Endothelial cell of umbilical vein (primary cell): ENCODE measurements at places on chromosomes 11 and 22. TPM values are rescaled to one million over a fixed set of nuclear protein-coding genes. Genes with fewer than 3 reads are reported as not detected.

DNA sequence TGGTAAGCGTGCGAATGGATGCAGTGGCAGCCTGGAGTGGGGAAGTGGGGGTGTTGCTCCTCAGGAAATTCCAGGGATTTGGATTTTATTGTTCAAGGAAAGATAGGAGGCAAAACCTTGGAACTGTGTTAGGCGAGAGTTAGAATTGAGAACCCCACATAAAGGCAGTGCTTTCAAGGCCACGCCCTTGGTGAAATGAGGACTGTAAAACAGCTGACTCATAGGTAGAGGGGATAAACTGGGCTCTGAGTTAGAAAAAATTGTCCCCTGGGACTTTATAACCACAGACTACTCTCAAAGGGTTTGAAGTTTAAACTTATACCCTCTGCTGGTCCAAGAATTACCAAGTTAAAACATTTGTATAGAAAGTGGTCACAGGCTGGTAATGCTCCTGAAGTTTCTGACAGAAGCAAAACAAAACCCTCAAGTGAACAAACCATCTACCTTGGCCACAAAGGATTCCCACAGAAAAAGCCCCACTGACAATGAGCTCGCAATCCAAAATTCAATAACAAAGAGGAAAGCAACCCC lies 250.3 kb upstream of the TBCEL start:
- DNase-seq, result peak; percentile 61

DNA sequence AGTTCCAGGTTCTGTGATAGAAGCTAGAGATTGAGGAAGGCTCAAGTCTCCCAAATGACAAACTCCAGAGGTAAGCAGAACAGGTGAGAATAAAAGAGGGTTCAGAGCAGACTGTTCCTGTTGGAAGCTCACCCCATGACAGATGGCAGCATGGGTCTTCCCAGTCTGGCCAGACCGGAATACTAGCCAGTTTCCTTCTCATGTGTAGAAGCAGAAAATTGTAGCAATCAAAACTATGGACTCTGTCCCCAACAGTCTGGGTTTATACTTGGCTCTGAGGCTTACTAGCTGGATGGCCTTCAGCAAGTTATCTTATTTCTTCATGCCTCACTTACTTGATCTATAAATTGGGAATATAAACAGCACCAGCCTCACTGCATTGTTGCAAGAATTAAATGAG lies 494.8 kb downstream of the MN1 start:
- DNase-seq, result no peak

DNA sequence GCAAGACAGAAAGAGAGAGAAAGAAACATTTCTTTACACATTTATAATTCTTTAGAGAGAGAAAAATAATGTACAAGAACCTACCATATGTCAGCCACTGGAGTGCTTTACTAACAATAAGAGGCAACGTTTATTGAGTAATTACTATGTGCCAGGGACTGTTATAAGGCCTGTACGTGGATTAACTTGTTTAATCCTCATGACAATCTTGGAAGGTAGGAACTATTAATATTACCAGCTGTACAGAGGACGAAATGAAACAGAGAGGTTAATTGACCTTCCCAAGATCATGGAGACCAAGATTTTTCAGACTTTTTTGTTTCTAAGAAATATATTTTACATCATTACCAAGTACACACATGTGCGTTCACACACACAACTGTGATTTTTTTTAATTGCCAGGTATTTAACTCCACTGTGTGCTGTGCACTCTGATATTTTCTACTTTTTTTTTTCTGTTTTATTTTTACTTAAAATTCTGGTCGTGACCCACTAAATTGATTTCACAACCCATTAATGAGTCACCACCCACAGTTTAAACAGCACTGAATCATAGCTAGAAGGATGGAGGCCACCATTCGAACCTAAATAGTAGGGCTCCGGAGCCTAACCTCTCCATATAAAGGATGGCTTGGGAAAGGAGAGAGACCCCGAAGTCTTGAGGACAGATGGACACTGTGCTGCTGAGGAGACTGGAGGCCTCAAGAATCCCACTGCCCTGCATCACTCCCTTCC lies 21.4 kb downstream of the CREB3L1 start:
- DNase-seq, result no peak

DNA sequence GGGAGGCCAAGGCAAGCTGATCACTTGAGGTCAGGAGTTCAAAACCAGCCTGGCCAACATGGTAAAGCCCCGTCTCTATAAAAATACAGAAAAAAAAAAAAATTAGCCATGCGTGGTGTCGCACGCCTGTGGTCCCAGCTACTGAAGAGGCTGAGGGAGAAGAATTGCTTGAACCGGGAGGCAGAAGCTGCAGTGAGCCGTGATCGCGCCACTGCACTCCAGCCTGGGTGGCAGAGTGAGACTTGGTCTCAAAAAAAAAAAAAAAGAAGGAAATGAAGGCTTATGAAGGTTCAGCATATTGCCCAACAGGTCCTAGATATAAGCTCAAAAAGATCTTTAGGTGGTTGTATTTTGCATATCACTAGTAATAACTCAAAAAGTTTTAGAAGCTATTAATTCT lies 10.2 kb downstream of the ATL3 start:
- no peak for DNase-seq

GRCh38 chr22:40703174-40703573 lies 23.9 kb downstream of the MCHR1 start:
- no peak for DNase-seq

GRCh38 chr22:36329254-36330078 lies 58.3 kb downstream of the MYH9 start:
- peak; percentile 95 for DNase-seq

- peak; percentile 64 for DNase-seq
Measured at GRCh38 chr22:28341001-28341400, 338.6 kb downstream of the TTC28 start.

- DNase-seq, result no peak
Measured at GRCh38 chr11:134270250-134270714, 5.9 kb upstream of the GLB1L3 start.

DNA sequence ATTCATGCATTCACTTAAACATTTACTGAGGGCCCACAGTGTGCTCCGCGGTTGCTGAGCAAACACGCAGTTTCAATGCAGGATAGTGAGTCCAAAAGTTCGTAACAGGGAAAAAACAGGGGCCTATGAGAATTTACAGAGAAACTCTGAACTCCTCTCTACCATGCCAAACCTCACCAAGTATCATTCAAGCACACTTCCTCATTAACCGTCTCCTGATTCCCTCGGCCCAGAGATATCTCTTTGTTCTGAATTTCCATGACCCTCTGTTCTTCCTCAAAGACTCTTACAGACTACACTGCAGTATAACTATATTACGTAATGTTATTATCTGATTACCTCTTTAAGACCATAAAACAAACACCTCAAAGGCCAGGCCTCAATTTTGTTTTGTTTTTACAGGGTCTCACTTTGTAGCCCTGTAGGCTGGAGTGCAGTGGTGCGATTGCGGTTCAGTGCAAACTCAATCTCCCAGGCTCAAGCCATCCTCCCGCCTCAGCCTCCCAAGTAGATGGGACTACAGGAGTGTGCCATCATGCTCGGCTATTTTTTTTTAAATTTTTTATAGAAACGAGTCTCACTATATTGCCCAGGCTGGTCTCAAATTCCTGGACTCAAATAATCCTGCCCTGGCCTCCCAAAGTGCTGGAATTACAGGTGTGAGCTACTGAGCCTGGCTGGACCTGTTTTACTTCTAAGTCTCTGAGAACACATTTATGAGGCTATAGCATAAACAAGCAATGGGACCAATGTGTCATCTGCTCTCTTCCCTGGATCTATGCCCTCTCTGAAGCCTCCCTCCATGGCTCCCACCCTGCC lies 3.6 kb downstream of the HPS4 start:
- DNase-seq, result no peak

GRCh38 chr11:109155291-109155690 lies 266.7 kb upstream of the C11orf87 start:
- no peak for DNase-seq

GRCh38 chr22:46031965-46032851 lies 55.2 kb upstream of the WNT7B start:
- no peak for DNase-seq

GRCh38 chr11:131409345-131409744 lies 38.9 kb downstream of the NTM start:
- no peak for DNase-seq

DNA sequence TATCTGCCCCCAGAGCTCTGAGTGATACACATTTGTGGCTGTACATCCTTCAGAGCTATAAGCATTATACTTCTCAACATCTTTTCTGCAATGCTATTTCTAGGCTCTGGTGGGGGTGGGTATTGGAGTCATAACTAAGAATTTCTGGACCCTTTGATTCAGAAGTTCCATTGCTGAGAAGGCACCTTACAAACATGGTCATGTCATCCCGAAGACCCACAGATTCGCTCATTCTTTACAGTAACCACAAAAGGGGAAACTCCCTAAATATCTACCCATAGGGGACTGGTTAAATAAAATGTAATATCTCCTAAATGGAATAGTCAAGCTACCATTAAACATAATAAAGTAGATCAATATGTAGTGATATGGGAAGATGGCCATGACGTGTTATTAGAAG lies 98.8 kb downstream of the PRR5L start:
- no peak for DNase-seq

GRCh38 chr22:24054356-24054755 lies 43.3 kb downstream of the CABIN1 start:
- no peak for DNase-seq

- DNase-seq, result no peak
Measured at GRCh38 chr22:22009661-22010060, 27.1 kb upstream of the TOP3B start.

GRCh38 chr11:103602840-103603239 lies 433.6 kb upstream of the DDI1 start:
- no peak for DNase-seq

DNA sequence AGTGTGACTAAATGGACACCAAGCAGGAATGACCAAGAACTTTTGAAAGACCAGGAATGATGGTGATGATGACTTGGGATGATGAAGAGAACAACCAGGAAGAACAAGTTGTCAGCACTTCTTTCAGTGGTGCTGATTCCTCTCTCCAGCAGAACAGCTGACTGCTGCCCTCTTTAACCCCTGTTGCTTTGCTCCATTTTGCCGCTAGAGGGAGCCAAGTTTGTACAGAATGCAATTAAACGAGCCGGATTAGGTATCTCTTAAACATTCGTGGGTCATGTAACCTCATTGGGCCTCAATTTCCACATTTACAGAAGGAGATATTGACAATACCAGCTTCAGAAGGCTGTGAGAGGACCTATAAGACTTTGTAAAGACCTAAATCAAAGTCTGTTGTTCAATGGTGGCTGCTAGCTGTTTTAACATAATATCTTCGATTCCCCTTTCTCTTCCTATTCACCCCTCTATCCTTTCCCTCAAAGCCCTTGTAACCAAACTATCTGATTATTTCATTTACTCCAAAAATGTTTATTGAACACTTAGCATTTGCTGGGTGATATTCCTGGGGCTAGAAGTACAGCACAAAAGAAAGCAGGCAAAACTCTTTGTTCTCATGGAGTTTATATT lies 1.9 kb downstream of the OR4S1 start:
- DNase-seq, result peak; percentile 45

Gene OR52E8
- not detected in 2 replicates for total RNA-seq

Gene C22orf42
- total RNA-seq, result not detected in 2 replicates

Gene CLCF1
- total RNA-seq, result 5.7 and 5.8 TPM in 2 replicates

Gene CPT1A
- 52.1 and 62.1 TPM in 2 replicates for total RNA-seq

Gene MAPK8IP2
- 0.31 and 0.37 TPM in 2 replicates for total RNA-seq

Gene FAM180B
- not detected in 2 replicates for total RNA-seq

Gene TTLL12
- 32.9 and 36.5 TPM in 2 replicates for total RNA-seq

Gene MMP7
- 1.4 TPM in 1 of 2 replicates, not detected in the other for total RNA-seq

Gene RIC3
- total RNA-seq, result not detected in 2 replicates

Gene SLC5A1
- not detected in 2 replicates for total RNA-seq

Gene MMP8
- not detected in 2 replicates for total RNA-seq

Gene ACTN3
- 0.18 TPM in 1 of 2 replicates, not detected in the other for total RNA-seq

Gene F2
- not detected in 2 replicates for total RNA-seq

Gene KLHDC7B
- not detected in 2 replicates for total RNA-seq

Gene PARVB
- total RNA-seq, result 151 and 155 TPM in 2 replicates

Gene TRIM49
- not detected in 2 replicates for total RNA-seq
